ENCODE measurements at places on chromosomes 2 and 18. TPM values are rescaled to one million over a fixed set of nuclear protein-coding genes. Genes with fewer than 3 reads are reported as not detected.

- DNase-seq = no peak
These were observed 115.3 kb downstream of the DOCK10 start for GRCh38 chr2:224927011-224927410.

DNA sequence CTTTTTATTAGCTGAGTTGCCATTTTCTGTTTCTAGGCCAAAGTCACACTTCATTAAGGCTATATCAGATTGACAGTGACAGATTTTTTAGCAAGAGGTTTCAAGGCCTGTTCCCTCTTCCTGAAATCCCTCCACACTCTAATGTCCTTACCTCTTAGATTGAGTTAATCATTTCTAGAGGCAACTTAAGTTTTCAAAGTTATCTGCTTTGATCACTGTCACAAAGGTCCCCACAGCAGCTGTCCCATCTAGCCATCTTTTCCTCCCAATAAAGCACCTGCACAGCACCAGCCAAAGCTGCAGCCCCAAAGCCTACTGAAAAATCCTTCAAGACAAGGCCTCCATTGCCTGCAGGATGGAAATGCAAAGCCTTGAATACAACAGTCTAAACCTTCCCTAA is 13.4 kb downstream of the AMMECR1L start:
- no peak for DNase-seq

DNA sequence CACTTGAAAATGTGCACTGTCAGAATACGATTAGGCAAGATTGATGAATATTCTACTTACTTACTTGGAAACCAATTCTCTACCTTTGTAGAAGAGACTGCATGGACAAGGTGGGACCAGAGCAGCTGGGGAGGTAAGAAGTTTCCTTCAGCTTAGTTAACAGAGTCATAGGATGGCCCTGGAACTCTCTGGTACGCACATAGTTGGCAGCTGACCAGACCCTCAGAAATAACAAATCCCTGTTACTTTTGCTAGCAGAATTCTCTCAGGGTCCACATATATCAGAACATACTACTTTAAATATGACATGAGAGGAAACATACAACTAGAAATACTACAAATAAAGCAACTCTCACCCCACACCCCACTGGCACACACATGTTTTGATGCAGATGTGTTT is 24.8 kb upstream of the STAT1 start:
- no peak for DNase-seq

The SERPINB10 gene
- total RNA-seq = not detected

- no peak for DNase-seq
These were observed 190.7 kb upstream of the ACAA2 start for GRCh38 chr18:50004013-50004412.

DNA sequence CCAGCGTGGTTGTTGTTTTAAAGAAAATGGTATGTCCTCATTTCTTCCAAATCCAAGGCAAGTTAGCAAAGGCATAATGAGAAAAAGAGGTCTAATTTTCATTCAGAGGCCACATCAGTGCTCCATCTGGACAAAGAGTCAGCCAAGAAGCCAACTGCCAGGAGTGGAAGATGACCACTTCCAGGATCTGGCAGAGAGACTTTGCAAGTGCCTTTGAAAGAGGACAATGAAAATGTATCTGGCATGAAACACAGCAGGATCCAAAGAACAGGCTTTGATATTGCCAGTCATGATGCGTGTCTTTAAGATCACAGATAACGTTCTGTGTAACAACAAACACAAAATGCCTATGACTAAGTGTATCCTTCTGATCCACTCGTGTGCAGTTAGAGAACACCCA is 82.8 kb downstream of the AFF3 start:
- DNase-seq = no peak

GRCh38 chr2:16729335-16729734 is 63.7 kb upstream of the CYRIA start:
- no peak for DNase-seq

GRCh38 chr2:54830546-54830945 is 107.1 kb downstream of the EML6 start:
- no peak for DNase-seq

The LCT gene
- total RNA-seq = 0.11 TPM

- DNase-seq = no peak
These were observed 198.5 kb upstream of the GALNT5 start for GRCh38 chr2:157059036-157059435.

- DNase-seq = no peak
These were observed 957.1 kb upstream of the CHAC2 start for GRCh38 chr2:52810460-52810859.

The CNDP1 gene
- total RNA-seq = not detected

- no peak for DNase-seq
These were observed 45.8 kb downstream of the DNAJC10 start for GRCh38 chr2:182761903-182762302.

GRCh38 chr2:58157754-58158153 is 83.4 kb downstream of the FANCL start:
- no peak for DNase-seq

The DSG1 gene
- not detected for total RNA-seq

- DNase-seq = no peak
These were observed 124.0 kb downstream of the NRP2 start for GRCh38 chr2:205806143-205806905.
